ENCODE measurements at places on chromosomes 3 and 15.

DNA sequence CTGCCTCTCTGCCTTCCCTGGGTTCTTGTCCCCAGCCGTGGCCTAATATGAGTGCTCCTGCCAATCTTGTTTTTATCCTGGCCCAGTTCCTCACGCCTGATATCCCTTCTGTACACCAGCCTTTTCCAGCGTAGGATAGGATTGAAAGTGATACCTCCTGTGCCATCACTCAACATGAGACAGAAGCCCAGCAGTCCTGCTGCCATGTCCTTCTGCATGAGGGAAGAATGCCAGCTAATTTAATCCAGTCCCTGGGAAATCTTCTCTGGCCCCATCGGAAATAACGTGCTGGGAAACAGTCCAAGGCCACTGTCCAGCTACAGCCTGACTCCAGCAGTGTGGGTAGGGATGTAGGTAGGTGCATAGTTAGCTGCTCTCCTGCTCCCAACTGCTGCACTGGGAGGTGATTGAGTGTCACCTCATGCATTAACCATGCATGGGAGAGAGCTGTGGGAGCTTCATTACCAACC lies 92.0 kb upstream of the TPM1 start:
- no peak for DNase-seq

- DNase-seq = no peak
These were observed 104.1 kb upstream of the TNFAIP8L3 start for GRCh38 chr15:51198701-51199232.

DNA sequence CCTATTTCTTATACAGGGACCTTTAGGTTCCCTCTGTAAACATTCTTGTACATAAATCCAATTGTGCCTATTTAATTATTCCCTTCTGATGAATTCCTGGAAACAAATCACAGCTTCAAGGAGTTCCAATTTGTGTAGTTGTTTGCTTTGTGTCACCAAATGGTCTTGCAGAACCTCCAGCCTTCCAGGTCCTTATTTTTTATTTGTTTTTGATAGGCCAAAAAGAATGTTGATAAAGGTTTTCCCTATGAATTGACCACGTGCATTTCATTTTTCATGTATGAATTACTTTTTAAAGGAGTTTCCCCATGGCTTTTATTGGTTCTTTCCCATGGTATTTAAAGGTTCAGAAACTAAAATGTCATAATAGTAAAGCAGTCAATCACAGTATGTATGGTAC lies 243.0 kb downstream of the NAALADL2 start:
- DNase-seq = no peak

DNA sequence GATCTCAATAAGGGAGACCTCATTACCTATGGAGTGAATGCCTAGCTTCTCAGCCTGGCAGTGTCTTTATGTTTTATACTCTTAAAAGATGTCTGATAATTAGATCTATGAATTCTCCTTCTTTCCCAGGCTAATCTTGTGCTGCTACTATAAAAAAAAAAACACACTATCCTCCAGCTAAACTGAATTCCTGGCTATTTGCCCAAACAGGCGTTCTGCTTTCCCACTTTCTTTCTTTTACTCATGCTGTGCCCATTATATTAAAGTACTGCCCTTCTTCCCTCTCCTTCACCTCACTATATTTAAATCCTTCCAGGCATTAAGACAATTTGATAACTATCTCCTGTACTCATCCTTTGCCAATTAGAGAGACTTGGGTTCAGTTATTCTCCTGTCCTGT lies 1134.9 kb downstream of the ROBO2 start:
- DNase-seq = no peak

GRCh38 chr15:91611561-91612323 lies 241.8 kb upstream of the SLCO3A1 start:
- DNase-seq = peak; percentile 94

DNA sequence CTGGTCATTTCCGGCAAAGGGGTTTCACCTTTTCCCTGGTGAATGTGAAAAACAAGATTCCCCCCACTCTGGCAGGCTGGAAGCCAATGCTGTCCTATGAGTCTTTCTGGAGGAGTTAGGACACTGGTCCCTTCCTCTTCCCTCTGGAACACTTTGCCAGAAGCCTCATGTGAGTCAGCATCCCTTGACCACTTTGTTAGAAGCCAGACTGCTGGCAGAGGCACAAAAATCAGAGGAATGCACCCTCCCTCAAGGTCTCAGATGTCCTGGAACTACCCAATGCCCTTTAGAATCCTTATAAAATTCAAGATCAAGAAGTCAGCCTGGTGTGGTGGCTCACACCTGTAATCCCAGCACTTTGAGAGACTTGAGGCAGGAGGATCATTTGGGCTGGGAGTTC lies 26.6 kb downstream of the ITGB5 start:
- no peak for DNase-seq

Data from NCI-H524 (cell line).